ENCODE measurements at places on chromosomes 4 and X.
A peak's percentile ranks its signal among the peaks of the same experiment; 100 is the strongest.

DNA sequence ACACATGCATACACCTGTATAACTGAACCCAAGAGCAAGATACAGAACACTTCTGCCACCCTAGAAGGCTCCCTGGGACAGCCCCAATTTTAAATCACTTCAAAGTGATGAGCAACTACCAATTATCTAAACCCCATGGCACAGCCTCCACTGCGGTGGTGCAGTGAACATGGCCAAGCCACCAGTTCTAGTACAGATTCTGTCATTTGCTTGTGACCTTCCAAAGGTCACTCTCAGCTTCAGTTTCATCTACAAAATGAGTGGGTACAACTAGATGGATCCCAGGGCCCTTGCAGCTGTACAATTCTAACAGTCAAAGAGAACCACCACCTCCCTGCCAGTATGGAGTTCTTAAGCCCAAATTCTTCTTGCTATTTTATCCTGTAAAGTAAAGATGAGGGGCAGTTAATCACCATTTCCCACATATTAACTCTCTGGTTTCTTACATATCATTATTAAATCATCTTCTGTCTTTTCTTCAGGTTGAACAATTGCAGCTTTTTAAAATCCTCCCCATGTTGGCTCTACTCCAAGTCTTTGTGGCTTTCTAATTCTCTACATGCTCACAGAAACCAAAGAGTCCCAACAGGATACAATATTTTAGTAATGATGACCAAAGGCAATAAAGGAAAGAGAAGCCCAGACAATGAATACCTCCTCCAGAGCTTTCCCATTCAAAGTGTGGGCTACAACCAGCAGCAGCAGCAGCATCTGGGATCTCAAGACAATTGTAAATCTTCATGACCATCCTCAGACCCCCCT is 39.0 kb upstream of the GPM6B start:
- DNase-seq = no peak

- DNase-seq = no peak
Measured at GRCh38 chr4:121408-122084, 2.8 kb upstream of the ZNF718 start.

- no peak for DNase-seq
Measured at GRCh38 chr4:63492515-63492914, 916.7 kb downstream of the TECRL start.

GRCh38 chr4:44777115-44777514 is 50.8 kb upstream of the GNPDA2 start:
- DNase-seq = no peak

GRCh38 chr4:100591161-100591876 is 73.5 kb upstream of the EMCN start:
- no peak for DNase-seq

DNA sequence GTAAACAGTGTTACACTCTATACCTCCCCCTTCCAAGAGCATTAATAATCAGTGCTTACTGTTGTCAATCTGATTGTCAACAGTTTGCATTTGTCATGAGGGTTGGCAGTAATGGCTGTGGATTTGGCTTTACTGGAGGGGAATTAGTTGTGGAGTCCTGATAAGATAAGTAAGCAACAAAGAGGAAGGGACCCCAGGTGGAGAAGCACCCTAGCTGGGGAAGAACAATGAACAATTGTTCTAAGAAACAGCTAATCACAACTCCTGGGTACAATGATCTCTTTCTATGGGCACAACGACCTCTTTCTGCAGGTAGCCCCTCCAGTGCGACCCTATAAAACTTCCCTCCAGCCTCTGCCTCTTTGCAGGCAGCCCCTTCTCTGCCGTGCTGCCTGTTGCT is 53.2 kb upstream of the CDKN2AIP start:
- peak; percentile 42 for DNase-seq

DNA sequence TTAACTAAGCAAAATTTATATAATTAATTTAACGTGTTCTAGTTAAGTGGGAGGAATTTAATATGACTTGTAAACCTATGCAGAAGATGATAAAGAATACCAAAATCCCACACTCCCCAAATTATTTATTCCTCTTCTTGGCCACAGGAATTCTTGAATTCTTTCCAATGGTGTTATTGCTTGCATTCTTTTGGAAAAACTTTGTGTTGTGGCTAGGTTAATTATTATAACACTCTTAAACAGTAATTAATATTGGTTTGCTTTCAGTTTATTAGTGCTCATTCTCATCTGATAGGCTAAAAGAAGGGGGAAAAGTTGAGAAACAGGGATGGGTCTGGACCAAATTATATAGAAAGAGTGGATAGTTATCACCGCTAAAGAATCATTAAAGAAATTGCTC is 141.5 kb upstream of the PABPC4L start:
- DNase-seq = no peak

GRCh38 chr4:1470816-1471442 is 64.7 kb upstream of the NKX1-1 start:
- no peak for DNase-seq

GRCh38 chr4:41258783-41259182 is 2.1 kb downstream of the UCHL1 start:
- peak; percentile 12 for DNase-seq

GRCh38 chrX:154800478-154801210 is 4.6 kb downstream of the MPP1 start:
- no peak for DNase-seq

- peak; percentile 73 for DNase-seq
Measured at GRCh38 chr4:48340276-48340964, 909 bp upstream of the SLAIN2 start.

DNA sequence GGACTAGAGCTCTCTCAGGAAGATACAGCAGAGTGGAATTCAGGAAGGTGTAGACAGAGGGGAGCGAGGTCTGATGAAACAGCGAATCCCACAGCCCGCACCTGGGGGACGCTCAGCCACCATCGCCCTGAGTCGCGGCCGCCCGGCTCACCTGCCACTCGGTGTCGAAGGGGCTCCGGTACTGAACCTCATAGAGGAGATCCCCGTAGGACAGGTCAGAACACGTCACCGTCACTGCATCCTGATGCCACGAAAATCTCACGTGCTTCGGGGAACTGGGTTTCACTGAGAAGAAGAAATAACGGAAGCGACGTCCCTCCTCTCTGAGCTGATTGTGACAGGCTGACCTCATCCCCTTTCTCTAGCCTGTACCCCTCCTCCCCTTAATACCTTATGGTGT is 10.2 kb downstream of the CRLF2 start:
- no peak for DNase-seq

DNA sequence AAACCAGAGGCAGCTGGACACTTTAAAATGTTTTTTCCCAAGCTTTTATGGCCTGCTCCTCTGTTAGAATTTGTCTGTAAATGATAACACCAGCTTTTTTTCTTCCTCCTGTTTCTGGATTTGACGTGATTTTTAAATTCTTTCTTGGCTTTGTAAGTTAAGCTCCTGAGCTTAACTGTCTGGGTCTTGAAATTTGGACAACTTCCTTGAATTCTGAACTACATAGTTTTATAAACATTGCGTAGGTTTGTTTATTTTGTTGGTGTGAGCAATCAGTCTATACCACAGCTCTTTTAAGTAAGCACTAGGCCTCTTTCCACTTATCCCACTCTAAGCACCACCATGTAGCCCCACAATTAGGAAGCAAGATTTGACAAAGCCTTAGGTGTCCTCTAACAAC is 144.4 kb upstream of the GUCY1A1 start:
- no peak for DNase-seq

GRCh38 chrX:54928876-54929275 is 8.3 kb downstream of the TRO start:
- no peak for DNase-seq

DNA sequence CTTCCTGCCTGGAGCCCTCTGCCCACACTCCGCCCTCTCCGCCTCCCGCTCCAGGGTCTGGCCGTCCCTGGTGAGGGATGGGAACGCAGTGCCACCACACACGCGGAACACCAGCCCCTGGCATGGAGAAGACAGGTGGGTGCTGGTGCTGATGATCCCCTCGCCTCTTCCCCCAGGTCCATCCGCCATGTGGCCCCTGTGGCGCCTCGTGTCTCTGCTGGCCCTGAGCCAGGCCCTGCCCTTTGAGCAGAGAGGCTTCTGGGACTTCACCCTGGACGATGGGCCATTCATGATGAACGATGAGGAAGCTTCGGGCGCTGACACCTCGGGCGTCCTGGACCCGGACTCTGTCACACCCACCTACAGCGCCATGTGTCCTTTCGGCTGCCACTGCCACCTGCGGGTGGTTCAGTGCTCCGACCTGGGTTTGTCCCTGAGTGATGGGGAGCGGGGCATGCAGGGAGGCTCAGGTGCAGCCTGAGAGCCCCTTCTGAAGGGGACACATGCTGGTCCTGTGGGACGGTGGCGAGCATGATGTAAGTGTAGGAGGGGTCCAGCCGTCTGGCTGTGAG is 9.8 kb downstream of the BGN start:
- no peak for DNase-seq

DNA sequence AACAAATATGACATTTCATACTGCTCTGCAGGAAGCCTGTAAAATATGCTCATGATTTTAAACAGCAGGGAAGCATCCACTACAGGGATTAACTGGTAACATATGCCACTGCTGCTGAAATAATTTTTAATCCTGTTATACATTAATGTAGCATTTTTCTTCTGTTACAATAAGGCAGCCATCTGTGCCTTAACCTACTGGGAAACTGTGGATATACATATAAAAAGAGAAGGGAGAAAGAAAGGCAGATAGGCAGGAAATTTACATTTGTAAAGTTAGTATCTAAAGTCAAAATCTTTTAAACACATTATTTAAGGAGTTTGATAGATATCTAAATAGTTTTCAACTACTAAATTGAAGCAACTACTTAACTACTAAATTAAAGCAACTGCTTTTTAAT is 514.6 kb upstream of the KLHL4 start:
- DNase-seq = no peak

DNA sequence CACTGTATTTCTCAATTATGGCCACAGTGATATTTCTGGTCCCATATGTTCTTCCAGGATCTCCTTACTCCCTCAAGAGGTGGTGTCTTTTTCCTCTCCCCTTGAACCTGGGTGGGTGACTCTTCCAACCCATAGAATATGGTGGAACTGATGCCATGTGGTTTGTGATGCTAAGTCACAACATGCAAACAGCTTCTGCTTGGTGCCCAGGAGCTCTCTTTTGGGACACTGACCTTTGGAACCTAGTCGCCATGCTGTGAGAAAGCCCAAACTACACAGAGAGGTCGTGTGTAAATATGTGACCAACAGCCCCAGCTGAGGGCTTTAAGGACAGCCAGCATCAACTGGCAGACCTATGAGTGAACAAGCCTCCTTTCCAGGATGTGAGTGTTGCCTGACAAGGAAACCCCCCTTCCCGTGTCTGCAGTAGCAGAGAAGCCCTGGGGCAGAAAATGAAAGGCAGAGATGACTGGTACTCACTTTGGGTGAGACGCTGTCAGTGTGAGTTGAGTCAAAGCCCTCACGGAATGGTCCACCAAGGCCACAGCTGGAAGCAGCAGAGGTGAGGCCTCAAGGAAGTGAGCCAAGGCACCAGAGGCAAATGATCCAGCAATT is 223.4 kb downstream of the BCOR start:
- DNase-seq = no peak

DNA sequence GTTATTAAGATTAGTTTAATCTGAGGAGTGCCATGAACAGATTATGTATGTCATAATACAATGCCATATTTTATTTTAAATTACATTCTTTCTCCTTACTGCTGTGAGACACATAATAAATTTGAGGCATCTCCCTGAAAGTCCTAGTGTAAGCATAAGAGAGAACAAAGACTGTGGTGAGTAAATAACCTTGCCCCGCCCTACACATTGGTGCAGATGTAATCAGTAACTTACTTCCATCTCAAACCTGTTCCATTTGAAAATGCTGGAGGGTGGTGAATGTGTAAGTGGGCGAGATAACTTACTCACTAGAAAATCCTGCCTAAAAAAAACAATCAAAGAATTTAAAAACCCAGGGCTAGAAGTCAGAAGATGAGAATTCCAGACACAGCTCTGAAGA is 338.1 kb upstream of the SLIT2 start:
- no peak for DNase-seq

Measured in hematopoietic multipotent progenitor cell treated with erythropoietin and hydrocortisone succinate and interleukin-3 and kit ligand, for 8 days (in vitro differentiated cells).